ENCODE measurements at places on chromosomes 16 and 17.

DNA sequence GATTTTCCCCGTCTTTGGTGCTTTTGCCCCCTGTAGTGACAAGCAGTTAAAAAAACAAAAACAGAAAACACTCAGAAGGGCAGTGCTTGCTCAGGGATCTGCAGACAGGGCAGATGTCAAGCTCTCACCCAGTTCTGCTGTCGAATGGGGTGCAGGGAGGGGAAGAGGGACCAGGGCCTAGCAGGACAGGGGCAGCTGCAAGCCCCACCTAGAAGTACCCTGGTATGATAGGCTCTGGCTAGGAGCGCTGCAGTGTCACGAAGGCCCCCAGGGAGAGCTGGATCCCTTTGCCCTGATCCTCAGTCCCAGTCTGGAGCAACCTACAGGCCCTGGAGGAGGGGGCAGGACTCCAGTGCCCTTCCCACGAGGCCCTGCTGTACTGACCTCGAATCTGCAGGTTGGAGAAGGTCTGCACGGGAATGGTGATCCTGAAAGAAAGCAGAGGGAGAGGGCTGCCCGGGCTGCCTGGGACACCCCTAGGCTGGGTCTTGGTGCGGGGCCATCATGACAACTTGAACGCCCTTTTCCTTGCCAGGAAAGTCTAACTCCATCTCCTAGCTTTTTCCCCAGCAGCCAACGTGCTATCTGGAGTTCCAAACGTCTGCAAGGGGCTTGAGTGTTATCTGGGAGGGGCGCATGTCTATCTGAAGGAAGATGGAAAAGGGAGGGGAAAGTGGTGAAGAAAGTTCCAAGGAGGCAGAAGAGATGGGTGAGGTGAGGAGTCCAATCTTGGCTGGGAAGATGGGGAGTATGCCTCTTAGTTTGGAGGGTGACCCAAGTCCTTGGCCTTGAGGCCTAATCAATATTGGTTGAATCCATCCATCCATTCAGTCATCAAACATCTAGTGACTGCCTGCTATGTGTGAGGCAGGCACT lies 4.8 kb downstream of the GFAP start:
- no peak for DNase-seq

GRCh38 chr17:69898601-69899000 lies 176.4 kb upstream of the KCNJ16 start:
- DNase-seq: no peak

DNA sequence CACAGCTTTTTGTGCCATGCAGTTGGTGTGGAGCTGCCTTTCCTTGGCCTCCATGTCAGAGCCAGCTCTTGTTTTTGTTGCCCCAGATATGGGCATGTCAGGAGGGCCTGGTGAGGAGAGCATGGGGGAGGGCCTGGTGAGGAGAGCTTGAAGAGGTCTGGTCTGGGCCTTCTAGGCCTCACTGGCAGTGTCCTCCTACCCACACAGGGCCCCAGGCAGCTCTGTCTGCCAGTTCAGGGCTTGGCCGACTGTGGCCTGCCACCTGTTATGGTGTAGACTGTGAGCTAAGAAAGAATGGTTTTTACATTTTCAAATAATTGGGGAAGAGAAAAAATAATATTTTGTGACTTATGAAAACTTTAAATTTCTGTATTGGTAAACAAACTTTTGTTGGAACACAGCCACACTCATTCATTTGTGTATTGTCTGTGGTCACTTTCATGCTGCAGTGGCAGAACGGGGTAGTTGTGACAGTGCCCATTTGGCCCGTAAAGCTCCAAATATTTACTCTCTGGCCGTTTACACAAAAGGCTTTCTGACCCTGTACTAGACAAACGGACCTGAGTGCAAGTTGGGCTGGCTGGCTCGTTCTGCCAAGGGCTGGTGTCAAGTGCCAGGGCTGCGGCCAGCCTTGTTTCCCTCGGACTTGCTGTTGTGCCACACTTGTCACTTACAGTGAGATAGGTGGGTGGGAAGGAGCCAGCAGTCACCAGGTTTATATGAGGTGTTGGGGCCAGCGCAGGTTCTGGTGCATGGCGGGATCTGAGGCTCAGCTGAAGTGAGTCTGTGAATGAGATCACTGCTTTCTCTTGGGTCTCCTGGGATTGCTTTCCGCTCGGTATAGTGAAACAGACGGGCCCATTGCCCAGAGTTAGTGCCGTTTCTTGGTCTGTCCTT lies 18.2 kb downstream of the PGS1 start:
- DNase-seq: no peak

DNA sequence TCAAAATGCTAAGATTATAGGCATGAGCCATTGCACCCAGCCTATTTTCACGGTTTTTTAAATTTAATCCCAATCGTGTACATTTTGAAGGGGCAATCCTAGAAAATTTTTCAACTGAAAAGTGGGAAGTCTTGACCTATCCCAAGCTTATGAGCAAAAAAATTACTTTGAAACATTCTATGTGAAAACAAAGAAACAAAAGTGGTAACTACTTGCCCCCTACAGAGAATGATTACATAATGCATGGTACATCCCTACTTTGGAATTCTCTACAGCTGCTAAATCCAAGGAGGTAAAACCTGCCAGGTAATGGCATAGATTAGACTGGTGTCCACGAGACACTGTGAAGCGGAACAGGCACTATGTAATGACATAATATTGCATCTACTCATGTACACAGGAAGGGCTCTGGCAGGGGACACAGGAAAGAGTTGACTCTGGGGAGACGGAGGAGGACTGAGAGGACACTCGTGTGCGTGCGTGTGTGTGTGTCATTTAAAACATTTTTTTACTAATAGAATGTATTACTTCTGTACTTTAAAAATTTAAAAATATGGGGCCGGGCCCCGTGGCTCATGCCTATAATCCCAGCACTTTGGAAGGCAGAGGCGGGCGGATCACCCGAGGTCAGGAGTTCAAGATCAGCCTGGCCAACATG lies 15.7 kb downstream of the ASGR2 start:
- no peak for DNase-seq

DNA sequence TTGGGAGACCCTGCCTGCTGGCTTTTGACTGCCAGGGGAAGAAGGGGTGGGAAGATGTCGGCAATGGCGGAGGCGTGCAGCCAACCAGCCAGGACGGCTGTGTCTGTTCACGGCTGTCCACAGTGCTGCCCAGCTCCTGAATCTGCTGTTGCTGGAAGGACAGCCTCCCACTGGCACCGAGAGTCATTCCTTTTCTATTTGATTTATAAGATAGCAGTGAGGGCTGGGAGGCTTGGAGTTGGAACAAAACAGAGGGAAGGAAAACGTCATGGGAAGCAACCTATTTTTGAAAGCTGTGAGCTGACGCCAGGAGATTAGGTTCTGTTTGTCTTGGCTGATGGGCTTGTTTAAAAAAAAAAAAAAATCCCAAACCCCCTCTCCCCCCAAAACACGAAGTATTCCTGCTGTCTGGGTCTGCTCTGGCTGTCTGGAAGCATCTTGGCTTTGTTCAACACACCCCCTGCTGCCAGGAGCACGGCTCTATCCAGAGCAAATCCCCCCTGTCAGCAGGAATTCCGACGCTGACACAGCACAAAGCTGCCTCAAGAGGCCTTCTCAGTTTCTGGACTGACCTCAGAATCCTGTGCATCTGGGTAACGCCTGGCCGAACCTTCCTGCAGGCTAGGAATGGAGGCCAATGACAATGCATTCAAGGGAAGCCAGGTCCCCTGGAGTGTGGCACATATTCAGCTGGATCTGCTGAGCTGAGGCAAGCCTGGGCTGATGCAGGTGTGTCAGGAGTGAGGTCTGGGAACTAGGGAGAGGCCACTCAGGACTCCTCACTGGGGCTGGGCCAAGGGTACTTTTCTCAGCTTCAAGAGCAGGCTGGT lies 41.0 kb upstream of the SREBF1 start:
- no peak for DNase-seq

GRCh38 chr16:55207693-55208428 lies 116.1 kb upstream of the IRX6 start:
- DNase-seq: no peak

GRCh38 chr16:5058476-5058875 lies 7.3 kb downstream of the C16orf89 start:
- DNase-seq: no peak

- DNase-seq: no peak
These were observed 462.7 kb downstream of the WWOX start for GRCh38 chr16:78562111-78562510.

DNA sequence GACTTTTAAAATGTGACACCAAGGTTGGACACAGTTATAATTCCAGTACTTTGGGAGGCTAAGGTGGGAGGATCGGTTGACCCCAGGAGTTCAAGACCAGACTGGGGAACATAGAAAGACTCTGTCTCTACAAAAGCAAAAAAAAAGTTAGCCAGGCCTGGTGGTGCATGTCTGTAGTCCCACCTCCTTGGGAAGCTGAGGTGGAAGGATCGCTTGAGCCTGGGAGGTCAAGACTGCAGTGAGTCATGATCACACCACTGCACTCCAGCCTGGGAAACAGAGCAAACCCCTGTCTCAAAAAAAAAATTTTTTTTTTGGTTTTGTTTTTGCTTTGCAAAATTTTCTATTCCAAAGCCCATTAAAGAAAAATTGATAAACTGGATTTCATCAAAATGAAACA lies 281.4 kb downstream of the BCAS3 start:
- DNase-seq: no peak
